ENCODE measurements at places on chromosomes 7 and 10.
A peak's percentile ranks its signal among the peaks of the same experiment; 100 is the strongest.

DNA sequence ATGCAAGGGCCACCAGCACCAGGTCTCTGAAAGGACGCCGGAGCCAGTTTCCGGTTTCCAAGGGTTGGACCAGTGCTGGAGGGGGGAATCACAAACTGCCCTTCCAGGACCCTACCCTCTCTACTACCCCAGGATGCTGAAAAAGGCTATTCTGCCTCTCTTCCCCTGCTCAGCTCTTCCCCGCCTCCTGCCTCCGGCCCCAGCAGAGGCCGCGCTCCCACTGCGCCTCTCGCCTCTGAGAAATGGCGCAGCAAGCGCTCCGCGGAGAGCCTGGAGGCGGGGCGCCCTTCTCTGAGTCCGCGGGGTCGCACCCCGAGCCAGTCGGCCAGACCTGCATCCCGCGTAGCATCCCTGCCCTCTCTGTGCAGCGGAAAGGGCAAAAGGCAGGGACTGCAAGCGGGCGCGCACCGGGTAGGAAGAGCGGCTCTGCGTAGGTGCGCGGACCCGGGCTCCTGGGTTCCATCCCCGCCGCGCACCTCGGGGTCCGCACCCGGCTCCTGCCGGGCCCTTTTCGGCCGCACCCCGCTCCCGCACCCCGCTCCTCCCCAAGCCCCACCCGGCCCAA lies 476 bp upstream of the RET start:
- DNase-seq: no peak

DNA sequence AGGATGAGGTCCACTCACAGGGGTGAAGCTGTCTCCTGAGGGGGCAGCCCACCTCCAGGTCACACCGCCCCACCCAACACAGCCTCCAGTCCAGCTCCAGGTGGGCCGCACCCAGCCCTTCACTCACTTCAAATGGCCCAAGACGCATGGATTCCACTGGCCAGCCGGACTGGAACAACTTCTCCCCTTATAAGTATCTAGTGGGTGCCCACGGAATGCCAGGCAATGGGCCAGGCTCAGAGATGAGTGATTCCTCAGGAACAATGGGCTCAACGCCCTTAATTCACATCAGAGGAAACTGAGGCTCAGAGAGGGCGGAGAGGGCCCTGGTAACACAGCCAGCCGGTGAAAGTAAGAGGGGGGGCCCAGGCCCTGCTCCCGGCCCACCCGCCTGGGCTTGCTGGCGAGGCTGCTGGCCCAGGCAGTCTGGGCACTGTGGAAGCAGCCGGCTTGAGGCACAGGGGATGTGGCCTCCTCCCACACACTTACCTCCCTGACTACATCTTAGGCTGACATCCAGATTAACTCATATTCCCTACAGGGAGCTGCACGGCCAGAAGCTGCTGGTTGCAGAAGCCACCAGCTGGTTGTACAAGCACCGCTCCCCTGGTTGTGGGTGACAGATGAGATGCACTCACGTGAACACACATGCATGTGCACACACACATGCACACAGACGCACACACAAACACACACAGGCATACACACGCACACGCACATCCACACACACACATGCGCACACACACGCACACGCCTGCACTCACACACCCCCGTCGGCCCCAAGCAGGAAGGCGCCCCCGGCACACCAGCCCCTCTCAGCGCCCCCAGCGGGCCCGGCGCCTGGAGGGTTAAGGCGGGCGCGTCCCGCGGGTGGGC lies 1.0 kb upstream of the FAM20C start:
- no peak for DNase-seq

GRCh38 chr10:123563994-123564393 lies 102.2 kb upstream of the GPR26 start:
- DNase-seq: no peak

GRCh38 chr7:155408651-155409586 lies 49.0 kb upstream of the EN2 start:
- no peak for DNase-seq

DNA sequence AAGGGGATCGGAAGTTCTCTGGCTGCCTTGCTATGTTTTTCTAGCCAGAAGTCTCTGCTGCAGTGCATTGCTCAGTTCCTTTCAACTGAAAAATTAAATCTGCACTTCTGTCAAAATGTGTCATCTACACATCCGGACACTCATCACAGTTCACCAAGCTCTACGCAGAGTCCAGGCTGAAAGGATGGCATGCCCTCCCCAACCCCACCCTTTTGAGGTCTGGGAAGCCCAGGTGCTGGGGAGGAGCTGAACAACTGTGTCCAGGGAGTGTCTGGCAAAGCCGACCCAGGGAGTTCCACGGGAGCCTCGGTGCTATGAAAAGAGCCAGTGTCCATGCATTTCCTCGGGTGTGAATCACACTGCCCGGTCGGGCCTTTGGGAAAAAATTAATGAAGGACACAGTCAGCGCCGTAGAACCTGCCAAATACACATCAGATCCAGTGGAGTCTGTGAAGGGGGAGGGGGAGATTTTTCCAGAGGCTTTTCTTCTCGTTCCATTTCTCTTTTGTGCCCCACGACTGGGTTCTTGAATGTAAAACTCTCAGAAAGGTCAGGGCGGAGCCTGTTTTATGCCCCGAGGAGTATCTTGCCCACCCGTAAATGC lies 757 bp upstream of the PALS2 start:
- DNase-seq: no peak

GRCh38 chr10:67520924-67521520 lies 175.0 kb downstream of the CTNNA3 start:
- DNase-seq: peak; percentile 25

- DNase-seq: no peak
Observed at GRCh38 chr7:25522727-25523126, 294.4 kb upstream of the NPVF start.

- no peak for DNase-seq
Observed at GRCh38 chr7:23966941-23967340, 256.9 kb downstream of the STK31 start.

- DNase-seq: no peak
Observed at GRCh38 chr7:77457779-77458178, 41.6 kb upstream of the GSAP start.

DNA sequence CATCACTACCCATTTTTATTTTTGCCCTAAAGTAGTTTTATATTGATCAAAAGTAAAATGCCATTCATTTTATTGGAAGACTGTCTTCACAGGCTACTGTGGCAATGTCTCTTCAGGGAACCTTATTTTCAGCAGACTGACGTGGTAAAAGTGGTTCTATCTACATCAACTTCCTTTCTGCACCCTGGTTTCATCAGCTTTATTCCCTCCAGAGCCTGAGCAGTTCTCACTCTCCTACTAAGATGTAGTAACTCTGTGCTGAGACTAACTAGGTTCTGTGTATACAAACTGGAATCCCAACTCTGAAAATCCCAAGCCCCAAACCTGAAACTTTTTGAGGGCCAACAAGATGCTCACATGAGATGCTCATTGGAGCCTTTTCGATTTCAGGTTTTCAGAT lies 155.3 kb downstream of the SFMBT2 start:
- DNase-seq: no peak

GRCh38 chr10:66719483-66719882 lies 206.4 kb upstream of the LRRTM3 start:
- no peak for DNase-seq

DNA sequence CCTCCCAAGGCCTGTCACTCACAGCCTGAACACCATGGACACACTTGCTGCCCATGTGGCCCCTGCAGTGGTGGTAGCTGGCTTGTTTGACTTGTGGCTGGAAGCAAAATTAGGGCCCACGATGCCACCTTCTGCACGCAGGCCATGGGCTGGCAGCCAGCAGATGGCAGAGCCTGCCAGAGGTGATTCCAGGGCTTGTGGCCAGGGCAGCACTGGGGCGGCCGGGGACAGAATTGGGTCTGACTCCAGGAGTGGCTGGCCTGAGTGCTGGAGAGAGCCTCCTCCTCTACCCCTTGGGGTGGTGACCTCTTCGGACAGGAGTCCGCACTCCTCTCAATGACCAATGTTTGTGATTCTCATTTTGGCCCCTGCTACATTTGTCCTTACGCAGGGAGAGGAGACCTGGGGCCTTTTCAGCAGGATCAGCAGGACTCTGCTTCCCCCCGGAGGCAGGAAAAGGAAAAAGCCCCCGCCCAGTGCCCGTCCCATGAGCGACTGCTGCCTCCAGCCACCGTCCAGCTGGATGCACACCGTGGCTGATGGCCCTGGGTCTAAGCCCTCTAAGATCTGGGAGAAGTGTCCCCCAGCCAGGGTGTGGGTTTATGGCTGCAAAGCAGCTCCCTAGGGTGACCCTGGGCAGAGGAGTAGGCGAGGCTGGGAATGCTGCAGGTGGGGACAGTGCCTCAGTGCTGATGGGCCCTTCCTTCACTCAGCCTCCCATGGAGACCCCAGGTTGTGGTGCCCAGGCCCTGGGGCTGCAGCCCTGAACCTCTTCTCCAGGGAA lies 26.5 kb downstream of the DNAJB12 start:
- no peak for DNase-seq

DNA sequence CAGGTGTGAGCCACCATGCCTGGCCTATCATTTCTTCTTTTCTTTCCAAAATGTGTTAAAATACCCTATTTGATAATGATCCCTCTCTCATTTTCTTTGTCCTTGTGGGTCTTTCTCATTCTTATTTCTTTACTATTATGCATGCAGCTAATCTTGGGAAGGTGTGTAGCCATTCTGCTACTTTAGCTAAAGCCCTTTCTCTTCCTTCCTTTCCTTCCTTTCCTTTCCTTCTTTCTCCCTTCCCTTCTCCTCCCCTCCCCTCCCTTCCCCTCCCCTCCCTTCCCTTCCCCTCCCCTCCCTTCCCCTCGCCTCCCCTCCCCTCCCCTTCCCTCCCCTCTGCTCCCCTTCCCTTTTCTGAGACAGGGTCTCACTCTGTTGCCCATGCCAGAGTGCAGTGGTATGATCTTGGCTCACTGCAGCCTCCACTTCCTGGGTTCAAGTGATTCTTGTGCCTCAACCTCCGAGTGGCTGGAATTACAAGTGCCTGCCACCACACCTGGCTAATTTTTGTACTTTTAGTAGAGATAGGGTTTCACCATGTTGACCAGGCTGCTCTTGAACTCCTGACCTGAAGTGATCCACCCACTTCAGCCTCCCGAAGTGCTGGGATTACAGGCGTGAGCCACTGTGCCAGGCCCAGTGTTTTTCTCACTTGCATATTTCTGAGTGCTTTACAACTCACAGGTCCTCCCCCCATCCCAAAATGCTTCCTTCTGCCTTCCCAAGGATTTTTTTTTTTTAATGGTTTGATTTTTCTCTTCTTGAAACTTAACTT lies 42.3 kb downstream of the HIP1 start:
- no peak for DNase-seq

DNA sequence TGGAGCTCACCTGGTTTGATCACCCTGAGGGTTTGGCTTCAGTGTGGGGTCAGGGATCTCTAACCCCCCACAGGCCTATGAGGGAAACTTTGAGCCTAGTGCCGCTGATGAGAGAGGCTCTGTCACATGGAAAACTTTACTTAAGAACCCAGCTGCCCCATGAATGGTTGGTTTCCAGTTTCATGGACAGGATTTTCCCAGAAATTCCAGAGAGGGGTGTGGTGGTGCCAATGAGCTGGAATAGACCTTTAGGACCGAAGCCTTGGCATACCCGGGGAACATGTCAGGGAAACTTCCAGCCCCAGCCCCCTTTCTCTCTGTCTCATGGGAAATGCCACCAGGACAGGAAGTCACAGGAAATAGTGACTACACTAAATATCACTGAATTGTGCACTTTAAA lies 36.9 kb downstream of the AKR1B1 start:
- DNase-seq: no peak

DNA sequence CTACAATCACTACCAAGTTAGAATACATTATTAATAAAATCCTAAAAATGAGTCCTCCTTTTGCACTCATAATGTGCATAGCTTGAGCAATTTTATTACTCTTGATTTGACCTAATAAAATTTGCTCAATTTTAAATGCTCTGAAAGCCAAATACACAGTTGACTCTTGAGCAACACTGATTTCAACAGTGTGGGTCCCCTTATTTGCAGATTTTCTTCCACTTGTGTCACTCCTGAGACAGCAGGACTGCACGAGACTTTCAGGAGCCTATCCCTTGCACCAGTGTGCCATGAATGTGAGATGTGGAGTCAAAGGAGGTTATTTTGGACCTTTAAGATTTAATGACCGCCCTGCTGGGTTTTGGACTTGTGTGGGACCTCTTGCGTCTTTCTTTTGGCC lies 23.2 kb downstream of the RNF216 start:
- DNase-seq: no peak

- peak; percentile 44 for DNase-seq
Observed at GRCh38 chr10:71933651-71934050, 30.5 kb upstream of the CHST3 start.

GRCh38 chr7:47039089-47039648 lies 542.7 kb downstream of the TNS3 start:
- no peak for DNase-seq

DNA sequence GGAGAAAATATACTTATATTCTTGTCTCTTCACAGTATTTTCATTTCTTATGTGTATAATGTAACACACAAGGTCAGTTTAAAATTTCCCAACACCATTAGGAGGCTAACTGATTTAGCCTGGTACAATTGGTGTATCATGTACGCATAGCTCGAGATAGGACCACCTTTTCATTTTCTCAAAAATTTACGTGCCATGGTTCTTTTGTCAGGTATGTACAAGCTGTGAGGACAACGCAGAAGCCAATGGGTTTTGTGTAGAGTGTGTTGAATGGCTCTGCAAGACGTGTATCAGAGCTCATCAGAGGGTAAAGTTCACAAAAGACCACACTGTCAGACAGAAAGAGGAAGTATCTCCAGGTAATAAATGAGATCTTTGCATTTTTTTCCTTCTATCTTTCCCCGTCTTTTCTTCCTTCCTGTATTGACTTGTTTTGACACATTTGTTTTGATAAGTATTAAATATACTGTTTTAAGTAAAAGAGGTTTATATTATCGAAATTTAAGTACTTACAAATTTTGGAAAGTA lies 55.0 kb downstream of the TRIM24 start:
- no peak for DNase-seq

DNA sequence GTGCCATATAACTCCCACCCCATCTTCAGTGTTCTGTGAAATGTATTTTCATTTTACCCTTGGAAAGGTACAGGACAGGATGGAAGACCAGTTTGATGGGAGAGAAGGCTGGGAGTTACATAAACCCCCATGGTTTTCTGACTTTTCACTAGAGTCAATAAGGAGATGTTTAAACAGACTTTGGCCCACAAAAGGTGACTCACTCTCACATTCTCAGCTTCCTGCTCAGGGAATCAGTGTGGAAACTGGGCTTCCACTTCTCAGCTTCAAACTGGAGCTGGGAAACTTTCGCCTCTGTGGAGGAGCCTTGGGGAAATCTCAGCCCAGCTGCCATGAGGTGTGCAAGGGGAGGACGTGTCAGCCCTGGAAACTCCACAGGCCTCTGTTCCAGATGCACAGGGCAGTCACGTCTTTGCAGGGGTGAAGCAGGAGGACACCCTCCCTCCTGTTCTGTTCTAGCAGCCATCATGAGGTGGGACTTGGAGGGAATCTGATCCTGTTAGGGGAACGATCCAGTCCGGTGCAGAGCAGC lies 560.5 kb upstream of the GALNT17 start:
- DNase-seq: no peak

- no peak for DNase-seq
Observed at GRCh38 chr10:89295597-89295996, 6.2 kb upstream of the IFIT2 start.

Measured in stimulated activated CD4-positive, alpha-beta T cell treated with anti-CD3 and anti-CD28 coated beads, TNF-alpha, amount 100 ng/mL, for 48 hours (primary cell).